ENCODE measurements at places on chromosomes 2 and 18. TPM values are rescaled to one million over a fixed set of nuclear protein-coding genes. Genes with fewer than 3 reads are reported as not detected.

GRCh38 chr18:69958422-69958821 lies 10.7 kb upstream of the CD226 start:
- no peak for DNase-seq
- peak overlapping the region; percentile 76 for H3K27ac ChIP-seq
- no peak overlapping the region for H3K4me3 ChIP-seq
- no peaks in the 10 kb centered on the region for H3K27me3 ChIP-seq

DNA sequence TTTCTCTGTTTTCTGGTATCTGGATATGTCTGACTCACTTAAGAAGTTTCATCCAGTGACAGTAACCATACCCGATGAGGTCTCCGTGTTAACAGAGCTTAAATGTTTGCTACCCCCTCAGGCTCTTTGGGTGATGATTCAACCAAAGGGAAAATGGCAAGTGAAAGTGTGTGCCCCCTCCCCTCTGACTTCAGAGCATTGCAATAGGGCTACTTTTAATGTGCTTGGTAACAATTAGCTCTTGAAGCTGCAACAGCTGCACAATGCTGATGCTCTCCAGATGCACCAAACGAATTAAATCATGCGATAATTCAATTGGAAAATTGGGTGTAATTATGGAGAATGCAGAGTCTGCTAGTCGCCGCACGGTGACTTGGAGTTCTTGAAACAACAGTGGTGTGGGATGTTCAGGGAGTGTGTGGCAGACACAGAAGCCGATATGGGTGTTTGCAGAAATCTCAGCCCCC lies 270.7 kb downstream of the ALK start:
- H3K27me3 ChIP-seq, result no peaks in the 10 kb centered on the region
- H3K36me3 ChIP-seq, result no peaks in the 10 kb centered on the region
- DNase-seq, result no peak
- H3K27ac ChIP-seq, result no peak overlapping the region

DNA sequence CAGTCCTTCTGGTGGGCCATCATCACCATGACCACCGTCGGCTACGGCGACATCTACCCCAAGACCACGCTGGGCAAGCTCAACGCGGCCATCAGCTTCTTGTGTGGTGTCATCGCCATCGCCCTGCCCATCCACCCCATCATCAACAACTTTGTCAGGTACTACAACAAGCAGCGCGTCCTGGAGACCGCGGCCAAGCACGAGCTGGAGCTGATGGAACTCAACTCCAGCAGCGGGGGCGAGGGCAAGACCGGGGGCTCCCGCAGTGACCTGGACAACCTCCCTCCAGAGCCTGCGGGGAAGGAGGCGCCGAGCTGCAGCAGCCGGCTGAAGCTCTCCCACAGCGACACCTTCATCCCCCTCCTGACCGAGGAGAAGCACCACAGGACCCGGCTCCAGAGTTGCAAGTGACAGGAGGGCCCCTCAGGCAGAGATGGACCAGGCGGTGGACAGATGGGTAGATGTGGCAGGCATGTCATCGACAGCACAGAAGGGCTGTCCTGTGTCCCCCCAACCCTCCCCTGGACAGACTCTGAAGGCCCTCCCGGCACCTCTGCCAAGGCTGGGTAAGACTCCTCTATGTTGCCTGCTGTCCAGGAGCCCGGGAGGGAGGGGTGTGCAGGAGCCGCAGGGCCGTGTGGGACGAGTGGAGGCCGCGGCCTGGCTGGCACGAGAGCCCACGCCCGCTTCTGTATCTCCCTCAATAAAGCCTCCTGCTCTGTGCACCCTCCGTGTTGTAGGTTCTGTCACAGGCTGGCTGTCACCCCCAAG lies 2.0 kb downstream of the KCNF1 start:
- no peak for DNase-seq
- H3K4me3 ChIP-seq, result no peak overlapping the region
- H3K27me3 ChIP-seq, result peaks cover 5% of the 10 kb centered on the region
- H3K27ac ChIP-seq, result no peak overlapping the region
- H3K4me1 ChIP-seq, result no peaks in the 10 kb centered on the region

Gene AKAIN1
- total RNA-seq, result not detected

Gene PSMA8
- 0.75 TPM for total RNA-seq

GRCh38 chr18:22557168-22557941 lies 139.6 kb upstream of the CTAGE1 start:
- H3K4me1 ChIP-seq, result peaks cover 9% of the 10 kb centered on the region
- no peak overlapping the region for H3K27ac ChIP-seq
- no peaks in the 10 kb centered on the region for H3K36me3 ChIP-seq
- no peak overlapping the region for H3K4me3 ChIP-seq
- peaks cover 16% of the 10 kb centered on the region for H3K27me3 ChIP-seq

Gene INPP4A
- 133 TPM for total RNA-seq

- no peaks in the 10 kb centered on the region for H3K36me3 ChIP-seq
- no peaks in the 10 kb centered on the region for H3K27me3 ChIP-seq
- no peaks in the 10 kb centered on the region for H3K4me1 ChIP-seq
- H3K27ac ChIP-seq, result no peak overlapping the region
- H3K4me3 ChIP-seq, result no peak overlapping the region
Measured at GRCh38 chr2:1972422-1972821, 228.1 kb upstream of the PXDN start.

- H3K36me3 ChIP-seq, result no peaks in the 10 kb centered on the region
- H3K4me3 ChIP-seq, result no peak overlapping the region
- peaks cover 8% of the 10 kb centered on the region for H3K27me3 ChIP-seq
- no peak overlapping the region for H3K27ac ChIP-seq
Measured at GRCh38 chr2:196587056-196587455, 52.5 kb upstream of the CCDC150 start.

DNA sequence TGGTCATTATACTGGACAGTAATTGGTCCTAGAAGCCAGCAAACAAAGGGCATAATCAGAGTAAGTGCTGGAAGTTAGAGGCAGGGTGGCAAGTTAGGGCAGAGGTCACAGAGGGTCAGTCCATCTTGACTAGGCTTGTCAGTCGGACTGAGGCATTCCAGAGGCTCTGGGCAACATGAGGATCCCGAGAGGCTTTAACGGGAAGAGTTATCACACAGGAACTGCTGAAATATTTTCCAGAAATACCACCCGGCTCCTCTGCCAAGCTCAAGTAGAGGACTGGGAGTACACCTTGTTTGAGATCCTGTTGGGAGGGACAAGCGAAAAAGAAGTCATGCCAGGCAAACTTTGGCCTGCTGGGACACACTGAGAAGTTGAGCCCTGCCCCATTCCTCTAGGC lies 13.7 kb downstream of the C2orf81 start:
- H3K27me3 ChIP-seq, result no peaks in the 10 kb centered on the region
- H3K4me3 ChIP-seq, result no peak overlapping the region
- H3K27ac ChIP-seq, result no peak overlapping the region

GRCh38 chr2:197868206-197868605 lies 63.8 kb downstream of the PLCL1 start:
- no peak for DNase-seq
- no peak overlapping the region for H3K27ac ChIP-seq
- H3K36me3 ChIP-seq, result no peaks in the 10 kb centered on the region

Gene MAPK4
- not detected for total RNA-seq

GRCh38 chr2:7281231-7282201 lies 364.3 kb downstream of the RNF144A start:
- no peak for DNase-seq
- no peak overlapping the region for H3K27ac ChIP-seq
- no peaks in the 10 kb centered on the region for H3K36me3 ChIP-seq
- H3K4me1 ChIP-seq, result no peaks in the 10 kb centered on the region
- H3K4me3 ChIP-seq, result no peak overlapping the region

GRCh38 chr2:45813003-45813941 lies 161.8 kb downstream of the PRKCE start:
- no peak overlapping the region for H3K27ac ChIP-seq
- H3K36me3 ChIP-seq, result no peaks in the 10 kb centered on the region
- H3K27me3 ChIP-seq, result no peaks in the 10 kb centered on the region

- H3K4me3 ChIP-seq, result no peak overlapping the region
- no peaks in the 10 kb centered on the region for H3K36me3 ChIP-seq
Measured at GRCh38 chr2:20184067-20184938, 40.6 kb downstream of the SDC1 start.

DNA sequence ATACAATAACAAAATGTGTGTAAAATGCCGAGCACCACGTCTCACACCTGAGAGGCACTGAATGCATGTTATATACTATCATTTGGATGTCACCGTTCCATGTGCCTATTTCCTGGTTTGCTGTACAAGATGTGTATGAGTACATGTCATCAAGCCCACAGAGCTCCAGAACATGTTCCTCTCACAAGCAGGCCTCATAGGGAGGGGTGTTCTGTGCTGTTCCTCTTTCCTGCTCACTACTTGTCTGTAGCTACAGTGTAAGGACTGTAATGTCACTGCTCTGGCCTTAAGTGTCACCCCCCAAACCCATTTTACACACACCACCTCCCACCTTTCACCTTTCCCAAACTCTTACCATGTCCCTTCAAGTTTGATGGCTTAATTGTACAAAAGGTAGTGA lies 1.8 kb downstream of the AFF3 start:
- peaks cover 6% of the 10 kb centered on the region for H3K4me1 ChIP-seq
- no peak overlapping the region for H3K4me3 ChIP-seq
- no peaks in the 10 kb centered on the region for H3K36me3 ChIP-seq
- no peak for DNase-seq
- no peaks in the 10 kb centered on the region for H3K27me3 ChIP-seq

- no peak overlapping the region for H3K4me3 ChIP-seq
- no peak overlapping the region for H3K27ac ChIP-seq
- no peaks in the 10 kb centered on the region for H3K4me1 ChIP-seq
- H3K27me3 ChIP-seq, result no peaks in the 10 kb centered on the region
- no peaks in the 10 kb centered on the region for H3K36me3 ChIP-seq
Measured at GRCh38 chr2:192230889-192231453, 36.2 kb upstream of the TMEFF2 start.

DNA sequence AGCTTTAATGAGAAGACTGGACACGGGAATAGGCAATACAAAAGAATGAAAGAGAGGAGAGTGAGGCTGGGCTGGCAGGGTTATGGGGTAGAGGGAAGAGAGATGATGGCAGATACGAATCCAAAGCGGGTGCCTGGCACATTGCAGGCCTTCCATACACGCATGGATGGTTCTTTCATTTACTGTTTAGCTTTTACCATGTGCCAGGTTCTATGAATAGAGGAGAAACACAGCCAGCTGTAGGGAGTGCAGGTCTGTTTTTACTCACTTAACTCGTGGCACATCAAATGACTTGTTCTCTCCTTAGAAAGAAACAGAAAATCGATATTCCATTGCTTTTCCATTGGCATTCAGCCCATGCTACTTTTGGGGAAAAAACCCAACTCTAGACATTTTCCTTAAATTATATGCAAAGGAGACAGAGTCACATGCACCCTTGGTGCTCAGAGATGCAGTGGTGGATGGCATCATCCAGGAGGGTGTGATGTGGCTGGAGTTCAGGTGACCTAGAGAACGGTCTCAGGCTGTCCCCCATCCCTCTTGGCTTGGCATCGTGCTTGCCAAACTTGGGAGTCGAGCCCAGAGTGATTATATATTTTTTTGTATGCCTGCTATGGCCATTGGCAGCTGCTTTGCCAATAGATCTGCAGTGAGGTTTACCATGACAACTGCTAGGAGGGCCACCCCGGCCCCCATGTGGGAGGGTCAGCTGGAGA lies 6.2 kb downstream of the LTBP1 start:
- H3K4me1 ChIP-seq, result no peaks in the 10 kb centered on the region
- H3K4me3 ChIP-seq, result no peak overlapping the region
- H3K36me3 ChIP-seq, result no peaks in the 10 kb centered on the region
- H3K27me3 ChIP-seq, result no peaks in the 10 kb centered on the region

DNA sequence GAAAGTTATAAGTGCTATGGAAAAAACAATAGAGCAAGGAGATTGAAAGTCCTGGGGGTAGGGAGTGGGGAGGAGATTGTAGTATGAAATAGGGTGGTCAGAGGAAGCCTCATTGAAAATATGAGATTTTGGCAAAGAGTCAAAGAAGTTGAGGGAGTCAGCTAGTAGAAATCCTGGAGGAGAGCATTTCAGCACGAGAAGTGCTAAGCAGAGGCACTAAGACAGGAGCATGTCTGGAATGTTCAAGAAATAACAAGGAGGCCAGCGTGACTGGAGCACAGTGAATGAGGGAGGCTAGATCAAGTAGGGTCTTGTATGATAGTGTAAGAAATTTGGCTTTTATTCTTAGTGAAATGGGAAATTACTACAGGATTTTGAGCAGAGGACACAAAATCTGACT lies 2.1 kb upstream of the TSPYL6 start:
- DNase-seq, result no peak
- no peak overlapping the region for H3K4me3 ChIP-seq
- no peak overlapping the region for H3K27ac ChIP-seq

GRCh38 chr18:36469461-36469860 lies 171.9 kb downstream of the FHOD3 start:
- no peaks in the 10 kb centered on the region for H3K27me3 ChIP-seq
- DNase-seq, result no peak
- no peak overlapping the region for H3K4me3 ChIP-seq
- H3K36me3 ChIP-seq, result no peaks in the 10 kb centered on the region
- no peak overlapping the region for H3K27ac ChIP-seq
- H3K4me1 ChIP-seq, result no peaks in the 10 kb centered on the region

Gene DYNAP
- total RNA-seq, result not detected

DNA sequence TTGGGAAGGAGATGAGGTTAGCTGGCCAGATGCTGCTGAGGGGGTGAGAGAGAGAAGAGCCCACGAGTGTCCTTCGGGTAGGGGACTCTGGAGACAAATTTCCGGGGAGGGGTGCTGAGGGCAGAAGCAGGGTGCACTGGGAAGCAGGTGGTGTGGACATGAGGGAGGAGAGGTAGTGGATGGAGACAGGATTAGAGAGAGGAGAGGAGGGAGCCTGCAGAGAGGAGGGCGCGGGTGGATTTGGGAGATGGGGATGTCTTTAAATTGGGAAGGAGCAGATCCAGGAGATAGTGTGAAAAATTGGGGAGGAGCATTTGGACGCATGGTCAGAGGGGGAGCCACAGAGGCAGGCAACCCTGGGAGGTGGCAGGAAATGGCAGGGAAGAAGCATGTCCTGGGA lies 154.7 kb downstream of the DYSF start:
- H3K4me3 ChIP-seq, result no peak overlapping the region
- H3K36me3 ChIP-seq, result no peaks in the 10 kb centered on the region
- no peak overlapping the region for H3K27ac ChIP-seq
- H3K27me3 ChIP-seq, result no peaks in the 10 kb centered on the region

DNA sequence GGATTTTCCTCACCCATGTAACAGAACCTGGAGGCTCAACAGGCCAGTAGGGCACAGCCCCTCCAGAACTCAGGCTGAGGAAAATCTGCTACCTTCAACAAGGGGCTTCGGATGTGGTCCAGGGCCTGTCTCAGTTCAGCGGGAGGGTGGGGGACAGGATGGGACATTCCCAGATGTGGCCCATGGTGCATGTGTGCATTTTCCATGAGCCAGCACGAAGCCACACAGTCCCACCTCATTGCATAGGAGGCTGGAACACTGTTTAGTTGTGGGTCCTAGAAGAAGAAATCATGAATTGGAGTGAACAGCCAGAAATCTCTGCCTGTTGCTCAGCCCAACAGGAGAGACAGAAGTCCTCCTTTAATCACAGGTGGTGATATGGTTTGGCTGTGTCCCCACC lies 469.6 kb upstream of the MYT1L start:
- H3K27ac ChIP-seq, result no peak overlapping the region
- DNase-seq, result no peak
- no peaks in the 10 kb centered on the region for H3K36me3 ChIP-seq
- no peaks in the 10 kb centered on the region for H3K4me1 ChIP-seq

- H3K36me3 ChIP-seq, result no peaks in the 10 kb centered on the region
- no peaks in the 10 kb centered on the region for H3K4me1 ChIP-seq
- no peak overlapping the region for H3K4me3 ChIP-seq
Measured at GRCh38 chr2:180405520-180405919, 398.4 kb upstream of the CWC22 start.

- no peaks in the 10 kb centered on the region for H3K4me1 ChIP-seq
- H3K27ac ChIP-seq, result no peak overlapping the region
- no peaks in the 10 kb centered on the region for H3K27me3 ChIP-seq
Measured at GRCh38 chr18:34084635-34085034, 140.1 kb downstream of the NOL4 start.

- H3K36me3 ChIP-seq, result no peaks in the 10 kb centered on the region
- peaks cover 4% of the 10 kb centered on the region for H3K4me1 ChIP-seq
- no peaks in the 10 kb centered on the region for H3K27me3 ChIP-seq
- no peak overlapping the region for H3K27ac ChIP-seq
Measured at GRCh38 chr18:58527285-58527951, 101.5 kb downstream of the ALPK2 start.

Gene RAB6C
- total RNA-seq, result 0.11 TPM
